GM12865 (cell line): ENCODE measurements at places on chromosomes 6 and 20.

DNA sequence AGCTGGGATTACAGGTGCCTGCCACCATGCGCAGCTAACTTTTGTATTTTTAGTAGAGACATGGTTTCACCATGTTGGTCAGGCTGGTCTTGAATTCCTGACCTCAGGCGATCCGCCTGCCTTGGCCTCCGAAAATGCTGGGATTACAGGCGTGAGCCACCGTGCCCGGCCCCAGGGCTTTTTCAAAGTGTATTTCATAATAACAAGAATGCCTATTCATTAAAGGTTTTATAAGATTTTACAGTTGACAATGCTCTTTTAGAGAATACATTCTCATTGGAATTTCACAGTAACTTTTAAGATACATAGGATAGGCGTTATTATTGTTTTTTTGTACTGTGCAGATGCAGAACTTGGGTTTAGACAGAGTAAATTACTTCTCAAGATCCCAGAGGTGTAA, 52.6 kb upstream of the PTPRK start:
- no peak for DNase-seq

DNA sequence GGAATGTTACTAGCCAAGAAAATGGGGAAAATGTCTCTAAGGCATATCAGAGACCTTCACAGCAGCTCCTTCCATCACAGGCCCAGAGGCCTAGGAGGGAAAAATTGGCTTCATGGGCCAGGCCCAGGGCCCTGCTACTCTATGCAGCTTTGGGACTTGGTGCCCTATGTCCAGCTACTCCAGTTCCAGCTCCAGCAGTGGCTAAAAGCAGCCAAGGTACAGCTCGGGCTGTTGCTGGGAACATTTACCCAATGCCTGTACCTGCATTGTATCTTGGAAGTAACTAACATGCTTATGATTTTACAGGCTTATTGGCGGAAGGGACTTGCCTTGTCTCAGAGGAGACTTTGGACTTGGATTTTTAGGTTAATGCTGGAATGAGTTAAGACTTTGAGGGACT, 390.6 kb downstream of the GRIK2 start:
- no peak for DNase-seq

- DNase-seq = no peak
Measured at GRCh38 chr20:37407573-37408002, 61.6 kb downstream of the SRC start.

- no peak for DNase-seq
Measured at GRCh38 chr20:13268953-13269352, 47.9 kb downstream of the ISM1 start.

DNA sequence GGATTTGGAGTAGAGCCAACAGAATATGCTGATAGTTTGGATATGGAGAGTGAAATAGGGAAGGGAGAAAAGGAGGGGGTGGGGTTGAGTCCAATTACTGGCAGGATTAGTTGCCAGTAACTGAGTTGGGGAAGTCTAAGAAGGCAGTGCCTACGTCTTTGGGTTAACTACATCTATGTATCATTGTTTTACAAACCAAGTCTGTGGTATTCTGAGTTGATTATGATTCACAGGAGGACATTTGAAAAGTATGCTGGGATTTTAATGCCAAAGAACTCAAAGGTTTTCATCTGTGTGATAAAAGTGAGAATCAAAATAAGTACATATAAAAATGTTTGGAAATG, 14.7 kb downstream of the DSE start:
- DNase-seq = no peak
